ENCODE measurements at places on chromosomes 5 and 9.

DNA sequence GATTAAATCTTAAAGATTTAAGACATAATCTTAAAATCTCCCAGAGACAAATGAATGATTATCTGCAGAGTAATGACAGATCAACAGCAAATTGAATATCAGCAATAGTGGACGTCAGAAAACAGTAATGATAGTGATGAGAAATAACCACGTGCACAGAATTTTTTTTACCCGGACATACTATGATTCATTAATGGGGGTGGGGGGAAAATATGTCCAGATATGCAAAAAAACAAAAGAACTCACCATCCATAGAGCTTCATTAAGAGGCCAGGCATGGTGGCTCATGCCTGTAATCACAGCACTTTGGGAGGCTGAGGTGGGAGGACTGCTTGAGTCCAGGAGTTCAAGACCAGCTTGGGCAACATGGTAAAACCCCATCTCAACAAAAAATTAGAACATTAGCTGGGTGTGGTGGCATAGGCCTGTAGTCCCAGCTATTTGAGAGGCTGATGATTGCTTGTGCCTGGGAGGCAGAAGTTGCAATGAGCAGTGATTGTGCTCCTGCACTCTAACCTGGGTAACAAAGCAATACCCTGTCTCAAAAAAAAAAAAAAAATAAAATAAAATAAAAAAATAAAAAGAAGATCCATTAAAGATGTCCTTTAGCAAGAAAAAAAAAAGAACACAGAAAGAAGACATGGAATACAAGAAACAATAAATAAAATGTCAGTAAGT lies 30.9 kb upstream of the SHOC1 start:
- no peak for DNase-seq

DNA sequence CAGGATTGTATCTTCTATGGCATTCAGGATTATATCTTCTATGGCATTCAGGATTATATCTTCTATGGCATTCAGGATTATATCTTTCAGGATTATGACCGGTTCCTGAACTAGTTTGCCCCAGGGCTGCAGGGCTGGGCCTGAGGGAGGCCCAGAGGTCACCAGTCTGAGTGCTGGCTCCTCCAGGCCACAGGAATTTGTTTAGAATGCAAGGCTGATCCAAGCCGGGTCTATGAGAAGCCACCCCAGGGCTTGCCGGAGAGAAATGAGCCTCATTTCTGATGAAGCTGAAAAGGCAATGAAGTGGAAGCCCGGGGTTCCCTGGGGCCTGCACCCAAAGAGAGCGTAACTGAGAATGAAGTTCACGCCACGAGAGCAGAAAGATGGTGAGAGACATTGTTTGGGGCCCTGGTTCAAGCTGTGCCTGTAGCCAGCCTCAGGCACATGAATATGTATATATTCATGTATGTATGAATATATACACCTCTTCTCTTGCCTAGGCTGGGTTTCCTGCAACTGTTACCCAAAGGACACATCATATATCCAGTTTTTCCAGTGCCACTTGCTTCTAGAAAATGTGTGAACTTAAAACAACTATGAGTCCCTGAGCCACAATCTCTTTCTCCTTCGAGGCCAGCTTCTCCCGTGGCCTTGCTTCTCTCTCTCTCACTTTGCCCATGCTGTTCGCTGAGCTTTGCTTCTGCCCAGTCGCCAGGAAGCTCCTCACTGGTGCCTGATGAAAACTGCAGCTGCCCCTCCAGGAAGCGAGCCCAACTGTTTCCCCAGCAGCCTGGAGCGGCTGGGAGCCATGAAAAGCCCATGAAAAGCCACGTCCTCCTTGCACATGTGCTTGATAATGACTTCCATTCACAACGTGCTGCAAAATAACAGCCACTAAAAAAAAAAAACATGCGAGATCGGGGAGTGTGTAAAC lies 62.3 kb downstream of the GTF3C4 start:
- DNase-seq, result no peak

- DNase-seq, result no peak
These were observed 153.2 kb upstream of the MAST4 start for GRCh38 chr5:66442951-66443445.

- no peak for DNase-seq
These were observed 24.9 kb upstream of the ANXA6 start for GRCh38 chr5:151182524-151182900.

DNA sequence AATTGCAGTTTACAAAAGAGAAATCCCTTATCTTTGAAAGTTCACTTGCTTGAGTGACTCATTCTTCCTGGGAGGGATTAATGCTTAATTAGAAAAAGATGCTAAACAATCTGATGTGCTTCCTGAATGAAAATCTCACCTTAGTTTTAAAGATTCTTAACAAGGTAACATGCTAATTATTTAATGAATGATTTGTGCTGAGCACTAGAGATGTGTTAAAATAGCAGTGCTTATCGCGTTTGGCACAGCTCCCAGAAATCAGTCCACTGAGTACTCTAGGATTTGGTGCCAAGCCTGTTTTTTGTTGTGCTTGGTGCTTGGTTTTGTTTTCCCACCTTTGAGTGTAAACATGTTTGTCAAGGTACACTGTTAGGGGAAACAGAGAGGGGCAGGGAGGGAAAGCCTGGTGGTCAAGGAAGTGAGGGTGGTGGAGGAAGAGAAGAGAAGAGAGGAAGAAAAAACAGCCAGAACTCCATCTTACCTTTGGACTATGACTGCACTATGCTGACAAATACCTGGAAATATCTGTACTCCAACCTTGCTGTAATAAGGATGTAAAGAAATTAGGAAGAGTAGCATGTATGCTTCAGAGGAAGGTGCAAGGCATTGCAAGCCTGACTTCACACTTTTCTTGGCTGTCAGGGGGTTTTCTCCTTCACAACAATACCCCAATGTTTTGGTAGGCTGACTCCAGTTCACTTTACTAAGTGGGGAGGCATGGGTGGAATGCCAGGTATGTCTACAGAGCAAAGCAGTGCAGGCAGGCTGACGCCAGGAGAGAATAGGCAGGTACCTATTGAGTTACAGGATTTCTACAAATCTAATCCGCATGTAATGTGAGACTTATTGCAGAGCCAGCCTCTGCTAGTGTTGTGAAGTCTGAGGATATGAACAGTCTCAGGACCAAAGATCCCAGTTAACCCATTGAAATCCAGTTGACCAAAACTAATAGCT lies 157.2 kb upstream of the ISL1 start:
- DNase-seq, result no peak

DNA sequence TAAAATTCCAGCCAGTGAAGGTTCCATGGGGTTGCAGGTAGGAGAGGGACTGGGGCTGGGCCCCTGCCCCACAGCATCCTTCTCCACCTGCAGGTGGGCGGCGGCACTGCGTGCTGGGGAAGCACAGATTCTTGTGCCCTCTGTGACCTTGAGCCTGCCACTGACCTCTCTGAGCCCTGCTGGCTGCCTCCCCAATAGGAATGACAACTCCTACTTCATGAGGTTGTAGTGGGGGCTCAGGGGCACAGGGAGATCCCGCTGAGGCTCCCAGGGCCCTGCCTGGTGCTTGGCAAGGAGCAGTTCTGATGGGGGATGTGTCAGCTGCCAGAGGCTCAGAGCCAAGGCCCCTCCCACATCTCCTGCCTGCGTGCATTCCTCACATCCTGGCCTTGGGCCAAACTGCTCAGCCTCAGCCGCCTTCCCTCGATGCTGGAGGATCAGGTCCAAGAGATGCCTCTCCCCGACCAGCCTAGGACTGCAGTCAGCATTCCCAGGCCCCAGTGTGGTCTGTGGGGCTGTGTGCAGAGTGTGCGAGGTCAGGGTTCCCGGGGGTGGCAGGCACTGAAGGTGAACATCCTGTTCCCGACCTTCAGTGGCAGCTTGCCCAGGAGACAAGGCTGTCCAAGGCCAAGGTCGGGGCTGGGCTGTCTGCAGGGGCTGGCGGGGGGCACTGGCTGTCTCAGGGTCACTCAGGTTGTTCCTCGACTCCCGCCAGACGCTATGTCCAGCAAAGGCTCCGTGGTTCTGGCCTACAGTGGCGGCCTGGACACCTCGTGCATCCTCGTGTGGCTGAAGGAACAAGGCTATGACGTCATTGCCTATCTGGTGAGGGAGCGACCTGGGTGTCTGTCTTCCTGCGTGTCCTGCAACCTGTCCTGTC lies 7.0 kb downstream of the ASS1 start:
- DNase-seq, result no peak

DNA sequence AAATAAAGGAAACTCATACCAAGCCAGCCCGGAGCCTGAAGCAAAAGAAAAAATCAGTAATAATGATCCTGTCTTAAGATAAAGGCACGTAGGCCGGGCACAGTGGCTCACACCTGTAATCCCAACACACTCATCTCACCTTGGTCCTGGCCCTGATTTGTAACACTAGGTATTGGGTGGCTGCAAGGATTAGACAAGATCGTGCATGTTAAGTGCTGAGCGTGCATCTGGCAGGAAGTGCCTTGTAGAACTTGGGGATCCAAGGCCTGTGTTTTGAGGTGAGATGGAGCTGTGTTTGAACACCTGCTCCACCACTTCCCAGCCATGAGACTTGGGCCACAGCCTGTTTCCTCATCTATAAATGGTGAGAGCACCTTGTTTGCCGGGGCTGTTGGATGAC lies 41.5 kb downstream of the SPRY4 start:
- no peak for DNase-seq

DNA sequence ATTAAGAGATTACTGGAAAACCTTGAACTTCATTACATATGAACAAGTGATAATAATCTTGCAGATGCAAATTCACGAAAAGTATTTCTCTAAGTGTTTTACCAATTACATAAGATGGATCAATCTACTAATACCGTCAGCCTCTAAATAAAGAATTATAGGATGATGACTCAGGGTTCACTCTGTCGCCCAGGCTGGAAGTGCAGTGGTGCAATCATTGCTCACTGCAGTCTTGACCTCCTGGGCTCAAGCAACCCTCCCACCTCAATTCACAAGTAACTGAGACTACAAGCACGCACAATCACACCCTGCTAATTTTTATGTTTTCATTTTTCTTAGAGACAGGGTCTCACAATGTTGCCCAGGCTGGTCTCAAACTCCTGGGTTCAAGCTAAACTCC lies 56.1 kb downstream of the CHD1 start:
- no peak for DNase-seq

- DNase-seq, result no peak
These were observed 407.4 kb downstream of the DTWD2 start for GRCh38 chr5:118580949-118581348.

GRCh38 chr9:115739096-115739875 lies 414.3 kb upstream of the PAPPA start:
- no peak for DNase-seq

GRCh38 chr9:15357050-15357653 lies 50.1 kb upstream of the TTC39B start:
- peak; percentile 50 for DNase-seq

DNA sequence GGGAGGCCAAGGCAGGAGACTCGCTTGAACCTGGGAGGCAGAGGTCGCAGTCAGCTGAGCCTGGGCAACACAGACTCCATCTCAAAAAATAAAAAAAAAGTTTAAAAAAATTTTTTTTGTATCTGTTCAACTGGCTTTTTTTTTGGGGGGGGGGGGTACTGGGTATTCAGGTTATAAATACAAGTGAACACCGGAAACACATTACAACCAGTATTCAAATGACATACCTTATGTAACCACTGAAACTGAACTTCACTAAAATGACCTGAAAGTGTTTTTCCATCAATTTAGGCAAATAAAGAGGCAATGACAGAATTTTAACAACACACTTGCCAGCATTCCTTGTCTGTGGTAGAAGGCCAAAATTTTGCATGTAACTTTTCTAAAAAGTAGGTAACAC lies 33.5 kb downstream of the STRBP start:
- DNase-seq, result no peak

DNA sequence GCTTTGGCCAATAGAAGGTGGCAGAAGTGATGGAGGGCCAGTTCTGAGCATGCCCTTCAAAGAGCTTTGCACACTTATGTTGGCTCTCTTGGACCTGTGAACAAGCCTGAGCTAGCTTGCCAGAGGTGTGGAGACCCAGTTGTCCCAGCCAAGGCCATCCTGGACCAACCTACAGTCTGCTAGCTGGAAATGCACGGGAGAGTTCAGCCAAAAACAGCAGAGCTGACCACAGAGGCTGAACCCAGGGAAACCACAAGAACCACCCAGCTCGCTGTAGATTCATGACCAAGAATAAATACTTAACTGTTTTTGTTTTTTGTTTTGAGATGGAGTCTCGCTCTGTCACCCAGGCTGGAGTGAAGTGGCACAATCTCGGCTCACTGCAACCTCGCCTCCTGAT lies 65.4 kb upstream of the HAND1 start:
- DNase-seq, result no peak
